ENCODE measurements at places on chromosomes 4 and X.

GRCh38 chrX:124641737-124642491, 295.6 kb downstream of the SH2D1A start:
- H3K27ac ChIP-seq, result no peak overlapping the region
- H3K36me3 ChIP-seq, result no peaks in the 10 kb centered on the region
- no peak overlapping the region for H3K4me3 ChIP-seq
- no peaks in the 10 kb centered on the region for H3K4me1 ChIP-seq
- DNase-seq, result no peak

DNA sequence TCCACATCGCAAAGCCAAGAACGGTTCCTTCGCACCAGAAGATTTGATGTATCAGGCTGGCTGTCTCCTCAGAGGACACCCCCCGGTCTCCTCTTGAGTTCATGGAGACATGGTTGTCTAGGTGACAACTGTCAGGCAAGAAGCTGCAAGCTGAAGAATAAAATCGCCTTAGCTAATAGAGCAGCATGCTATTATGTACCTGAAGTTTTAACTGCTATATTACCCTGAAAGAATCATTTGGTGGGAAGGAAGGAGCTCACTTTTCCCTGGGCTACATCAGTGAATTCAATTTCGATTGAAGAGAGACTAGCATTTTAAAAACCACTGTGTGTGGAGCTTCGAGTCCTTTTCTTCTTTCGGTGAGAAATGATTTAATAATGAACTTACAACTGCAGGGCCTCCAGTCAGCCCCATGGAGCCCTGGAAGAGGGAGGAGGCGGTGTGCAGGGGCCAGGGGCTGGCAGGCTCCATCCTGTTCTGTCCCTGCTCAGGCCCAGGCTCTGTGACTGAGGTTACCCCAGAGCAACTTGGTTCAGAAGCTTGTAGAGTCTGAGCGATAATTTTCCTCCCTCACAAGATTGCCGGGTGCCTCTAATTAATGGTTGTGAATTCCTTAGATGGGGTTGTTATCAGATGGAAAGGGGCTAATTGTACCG, 191.3 kb downstream of the MID1IP1 start:
- H3K36me3 ChIP-seq, result no peaks in the 10 kb centered on the region
- H3K27ac ChIP-seq, result no peak overlapping the region
- H3K27me3 ChIP-seq, result no peaks in the 10 kb centered on the region
- no peak for DNase-seq

- no peak for DNase-seq
- H3K4me3 ChIP-seq, result no peak overlapping the region
- H3K27ac ChIP-seq, result no peak overlapping the region
These were observed 71.7 kb downstream of the PCYT1B start for GRCh38 chrX:24575496-24575895.

DNA sequence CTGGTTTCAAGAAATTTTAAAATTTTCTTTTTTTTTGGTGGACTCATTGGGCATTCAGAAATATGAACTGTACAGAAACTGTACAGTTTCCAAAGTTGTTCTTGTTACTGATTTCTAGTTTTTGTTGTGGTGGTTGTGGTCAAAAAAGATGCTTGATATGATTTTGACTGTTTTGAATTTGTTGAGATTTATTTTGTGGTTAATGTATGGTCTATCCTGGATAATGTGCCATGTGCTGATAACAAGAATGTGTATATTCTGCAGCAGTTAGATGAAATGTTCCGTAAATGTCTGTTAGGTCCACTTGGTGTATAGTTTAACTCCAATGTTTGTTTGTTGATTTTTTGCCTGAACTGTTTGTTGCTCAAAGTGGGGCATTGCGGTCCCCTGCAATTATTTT, 127.6 kb upstream of the NUDT6 start:
- no peaks in the 10 kb centered on the region for H3K4me1 ChIP-seq
- H3K36me3 ChIP-seq, result no peaks in the 10 kb centered on the region
- no peak for DNase-seq
- no peak overlapping the region for H3K27ac ChIP-seq
- no peaks in the 10 kb centered on the region for H3K27me3 ChIP-seq
- H3K4me3 ChIP-seq, result no peak overlapping the region

DNA sequence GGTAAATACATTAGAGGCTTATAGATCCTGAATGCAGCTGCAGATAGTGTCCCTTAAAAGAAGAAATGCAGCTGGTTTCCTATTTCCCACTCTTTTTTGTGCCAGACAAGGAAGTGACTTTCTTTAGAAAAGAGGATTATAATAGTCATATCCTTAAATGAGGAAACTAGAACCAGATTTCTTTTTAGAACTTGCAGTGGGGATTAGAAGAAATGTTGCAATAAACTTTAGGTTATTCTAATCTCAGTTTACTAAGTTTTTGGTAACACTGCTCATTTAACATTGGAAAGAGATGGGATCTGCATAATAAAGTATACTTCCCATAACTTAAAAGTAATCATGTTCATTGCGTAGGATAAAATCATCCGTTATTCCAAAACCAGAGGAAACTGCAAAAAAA, 101.9 kb downstream of the SLIT2 start:
- H3K27ac ChIP-seq, result no peak overlapping the region
- H3K4me1 ChIP-seq, result no peaks in the 10 kb centered on the region
- H3K36me3 ChIP-seq, result no peaks in the 10 kb centered on the region

Measured in lower lobe of right lung (tissue), 2 donors.